ENCODE measurements at places on chromosomes 3 and 15.

- H3K27ac ChIP-seq = no peak overlapping the region
- no peaks in the 10 kb centered on the region for H3K4me1 ChIP-seq
- no peak for DNase-seq
- no peaks in the 10 kb centered on the region for H3K36me3 ChIP-seq
- H3K27me3 ChIP-seq = peaks cover 28% of the 10 kb centered on the region
Measured at GRCh38 chr3:179113903-179114302, 34.3 kb upstream of the PIK3CA start.

GRCh38 chr15:37034392-37034791, 66.0 kb downstream of the MEIS2 start:
- H3K4me3 ChIP-seq = no peak overlapping the region
- H3K4me1 ChIP-seq = no peaks in the 10 kb centered on the region
- no peak overlapping the region for H3K27ac ChIP-seq
- DNase-seq = no peak

DNA sequence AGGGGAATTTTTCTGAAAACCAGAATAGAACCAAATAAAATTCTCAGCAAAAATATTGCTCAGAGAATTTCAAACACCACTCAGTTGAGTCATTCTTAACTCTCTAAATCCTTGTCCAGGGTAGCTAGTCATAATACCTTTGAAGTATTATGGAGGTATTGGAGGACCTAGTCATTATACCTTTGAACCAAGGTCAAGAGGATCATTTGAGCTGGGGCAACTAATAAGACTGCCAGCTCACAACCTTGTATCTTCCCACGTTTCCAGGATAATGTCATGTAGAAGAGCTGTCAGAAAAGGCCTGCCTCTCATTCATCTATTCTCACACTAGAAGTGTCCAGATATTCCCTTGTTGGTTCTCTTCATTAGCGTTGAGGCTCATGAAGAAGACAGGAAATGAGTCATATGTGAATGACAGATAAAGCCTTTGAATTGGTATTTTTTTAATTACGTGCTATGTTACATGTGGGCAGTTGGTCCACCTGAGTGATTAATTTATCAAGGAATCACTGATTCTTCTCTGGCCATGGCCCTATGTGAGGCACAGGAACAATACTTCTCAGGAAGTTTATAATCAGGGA, 48.3 kb downstream of the TOPAZ1 start:
- H3K4me1 ChIP-seq = no peaks in the 10 kb centered on the region
- H3K27me3 ChIP-seq = peaks cover 11% of the 10 kb centered on the region
- H3K4me3 ChIP-seq = no peak overlapping the region

DNA sequence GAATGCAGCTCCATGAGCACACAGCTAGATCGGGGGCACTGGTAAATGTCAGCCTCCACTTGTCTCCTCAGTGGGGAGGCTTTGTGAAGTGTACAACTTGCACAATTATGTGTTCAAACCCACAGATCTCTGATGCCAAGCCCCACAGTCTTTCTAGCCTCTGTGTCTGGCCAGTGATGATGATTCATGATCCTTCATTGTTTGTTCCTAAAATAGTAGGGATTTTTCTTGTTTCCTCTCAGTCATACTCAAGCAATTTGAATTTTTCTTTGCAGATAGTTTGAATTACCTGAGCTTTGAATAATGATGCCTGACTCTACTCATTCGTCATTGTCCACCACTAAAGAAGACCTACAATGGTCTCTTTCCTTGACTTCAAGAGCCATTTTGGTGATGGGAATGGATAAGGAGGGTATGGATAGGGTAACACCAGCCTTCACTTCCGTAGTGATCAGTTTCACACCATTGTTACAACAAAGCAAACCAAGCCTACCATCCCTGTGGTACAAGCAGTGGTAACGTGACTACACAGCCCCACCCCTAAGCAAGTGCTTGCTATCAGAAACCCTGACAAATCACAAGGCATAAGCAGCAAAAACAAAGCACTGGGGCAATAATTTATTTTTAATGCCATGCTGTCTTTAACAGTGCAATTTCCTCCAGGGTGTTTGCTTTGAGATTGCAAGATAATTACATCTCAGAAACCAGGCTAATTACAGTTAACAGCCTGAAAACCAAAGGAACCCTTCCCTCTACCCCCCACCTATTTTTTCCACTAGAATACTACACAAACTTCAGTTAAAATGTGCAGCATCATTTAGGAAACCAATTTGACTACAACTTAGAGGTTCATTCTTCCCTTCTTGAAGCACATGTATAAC, 114.1 kb upstream of the PPP2R3A start:
- H3K27ac ChIP-seq = no peak overlapping the region
- no peaks in the 10 kb centered on the region for H3K36me3 ChIP-seq
- DNase-seq = no peak
- no peaks in the 10 kb centered on the region for H3K27me3 ChIP-seq
- no peaks in the 10 kb centered on the region for H3K4me1 ChIP-seq

- H3K4me3 ChIP-seq = no peak overlapping the region
- no peak overlapping the region for H3K27ac ChIP-seq
- no peak for DNase-seq
- H3K4me1 ChIP-seq = no peaks in the 10 kb centered on the region
- H3K36me3 ChIP-seq = no peaks in the 10 kb centered on the region
Measured at GRCh38 chr3:127276396-127276795, 11.4 kb downstream of the PRR20G start.

GRCh38 chr15:83284559-83285283, at the start of gene BNC1:
TSS of gene BNC1 (minus strand) at chr15:83284664. CDS start at chr15:83284628, 36 bp downstream.
- H3K27me3 ChIP-seq = peaks cover 68% of the 10 kb centered on the region
- no peak within 1 kb of the TSS for H3K4me3 ChIP-seq
- no peak for DNase-seq
